Astrocyte of the spinal cord (primary cell): ENCODE measurements at places on chromosomes 7 and 10.

DNA sequence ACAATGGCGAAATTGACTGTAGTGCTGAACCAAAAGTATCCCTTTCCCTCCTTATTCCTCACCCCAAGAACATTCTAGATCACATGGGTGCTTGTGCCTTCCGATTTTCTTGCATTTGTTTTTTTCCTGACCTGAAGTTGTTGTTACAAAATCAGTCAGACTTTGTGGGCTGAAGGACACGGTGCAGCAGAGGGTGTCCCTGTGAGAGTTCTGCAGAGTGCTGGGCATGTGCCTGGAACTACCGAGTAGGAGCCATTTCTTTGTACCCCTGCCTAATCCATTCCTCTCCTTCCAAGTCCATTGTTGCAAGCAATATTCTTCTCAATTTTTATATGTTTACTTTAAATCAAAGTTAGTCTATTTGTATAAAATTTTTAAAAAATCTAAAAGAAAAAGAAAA is 35.3 kb upstream of the GJD4 start:
- DNase-seq = no peak

GRCh38 chr7:95675016-95675415 is 78.7 kb upstream of the PDK4 start:
- no peak for DNase-seq

- peak; percentile 70 for DNase-seq
Measured at GRCh38 chr7:51949726-51950644, 633.4 kb upstream of the COBL start.

- no peak for DNase-seq
Measured at GRCh38 chr10:2893158-2893845, 174.0 kb upstream of the PFKP start.

DNA sequence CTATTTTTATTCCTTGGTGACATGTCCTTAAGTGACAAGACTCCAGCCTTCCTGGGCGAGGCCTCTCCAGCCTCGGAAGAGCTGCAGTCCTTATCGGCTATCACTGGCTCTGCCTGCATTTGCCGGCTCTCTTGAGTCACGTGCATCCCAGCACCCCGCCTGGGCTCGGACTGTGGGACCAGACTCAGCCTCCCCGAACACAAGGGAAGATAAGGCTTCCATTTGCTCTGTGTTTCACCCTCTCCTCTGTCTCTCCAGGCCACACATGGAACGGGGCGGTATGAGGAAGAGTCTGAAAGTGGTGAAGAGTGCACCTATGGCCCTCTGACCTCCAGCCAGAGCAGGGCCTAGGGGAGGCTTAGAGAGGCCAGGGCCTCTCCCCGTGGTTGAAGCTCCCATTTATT is 4.7 kb downstream of the GDF2 start:
- DNase-seq = no peak

- DNase-seq = no peak
Measured at GRCh38 chr10:132793871-132794849, 8.2 kb upstream of the NKX6-2 start.

DNA sequence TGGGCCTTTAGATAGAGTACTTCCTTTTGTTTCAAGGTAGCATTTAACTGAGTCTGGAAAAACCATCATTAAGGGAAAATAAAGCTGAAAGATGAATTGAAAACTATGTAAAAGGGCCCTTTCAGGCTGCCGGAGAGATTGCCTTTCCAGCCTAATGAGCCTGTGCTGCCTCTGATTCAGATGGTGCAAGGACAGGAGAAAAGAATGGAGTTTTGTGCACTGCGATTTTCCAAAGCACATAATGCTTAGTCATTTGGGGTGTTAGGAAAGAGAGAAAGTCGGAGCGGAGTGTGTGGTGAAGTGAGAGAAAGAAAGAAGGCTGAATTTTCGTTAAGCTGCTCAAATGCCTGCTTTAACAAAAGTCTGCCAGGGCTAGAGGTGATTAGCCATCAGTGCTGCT is 259.7 kb downstream of the PAXIP1 start:
- no peak for DNase-seq
